ENCODE measurements at places on chromosomes 3 and 15.

DNA sequence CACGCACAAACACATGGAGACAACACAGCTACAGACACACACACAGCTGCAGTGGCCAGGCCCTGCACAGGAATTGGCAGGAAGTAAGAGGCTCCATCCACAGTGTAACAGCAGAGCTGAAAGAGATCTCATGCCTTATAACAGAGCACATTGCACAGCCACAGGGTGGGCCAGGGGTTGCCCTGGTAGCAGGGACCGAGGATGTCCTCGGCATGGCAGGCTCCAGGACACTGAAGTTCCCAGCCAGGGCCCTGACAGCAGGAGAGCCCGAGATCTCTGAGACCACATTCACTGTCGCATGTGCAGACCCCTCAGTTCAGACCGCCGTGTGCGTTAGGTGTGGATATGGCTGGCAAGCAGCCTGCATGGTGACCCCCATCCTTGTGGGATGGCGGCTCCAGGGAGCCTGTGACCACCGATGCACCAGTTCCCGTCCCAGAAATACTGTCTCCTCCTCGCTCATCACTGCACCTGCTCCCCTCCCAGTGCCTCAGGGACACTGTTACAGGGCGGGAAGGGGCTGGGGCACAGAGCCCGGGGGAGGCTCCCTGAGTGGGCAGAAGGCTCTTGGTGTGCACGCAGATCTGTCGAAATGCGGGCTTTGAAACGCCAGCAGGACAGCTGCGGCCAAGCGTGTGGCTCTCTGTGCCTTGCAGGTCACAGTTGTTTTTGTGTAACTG, 1.5 kb upstream of the OCA2 start:
- no peak for DNase-seq

GRCh38 chr3:165641569-165642310, 195.5 kb downstream of the BCHE start:
- no peak for DNase-seq

DNA sequence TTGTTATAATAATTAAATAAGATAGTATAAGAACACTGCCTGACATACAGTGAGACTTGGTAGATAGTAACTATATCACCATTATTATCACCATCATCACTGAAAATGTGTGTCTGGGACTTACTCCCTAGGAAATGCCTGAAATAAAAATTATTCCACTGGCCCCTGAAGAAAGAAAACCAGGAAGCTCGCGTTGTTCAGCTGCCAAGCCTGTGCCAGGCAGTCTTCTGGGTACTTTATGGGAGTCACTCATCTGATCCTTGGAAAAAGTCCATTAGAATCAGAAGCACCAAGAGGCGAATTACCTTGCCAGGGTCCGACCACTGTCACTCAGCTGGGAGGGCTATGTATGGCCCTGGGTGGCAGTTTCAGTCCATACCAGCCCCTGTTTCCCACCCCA, 220.3 kb upstream of the TPM1 start:
- no peak for DNase-seq

DNA sequence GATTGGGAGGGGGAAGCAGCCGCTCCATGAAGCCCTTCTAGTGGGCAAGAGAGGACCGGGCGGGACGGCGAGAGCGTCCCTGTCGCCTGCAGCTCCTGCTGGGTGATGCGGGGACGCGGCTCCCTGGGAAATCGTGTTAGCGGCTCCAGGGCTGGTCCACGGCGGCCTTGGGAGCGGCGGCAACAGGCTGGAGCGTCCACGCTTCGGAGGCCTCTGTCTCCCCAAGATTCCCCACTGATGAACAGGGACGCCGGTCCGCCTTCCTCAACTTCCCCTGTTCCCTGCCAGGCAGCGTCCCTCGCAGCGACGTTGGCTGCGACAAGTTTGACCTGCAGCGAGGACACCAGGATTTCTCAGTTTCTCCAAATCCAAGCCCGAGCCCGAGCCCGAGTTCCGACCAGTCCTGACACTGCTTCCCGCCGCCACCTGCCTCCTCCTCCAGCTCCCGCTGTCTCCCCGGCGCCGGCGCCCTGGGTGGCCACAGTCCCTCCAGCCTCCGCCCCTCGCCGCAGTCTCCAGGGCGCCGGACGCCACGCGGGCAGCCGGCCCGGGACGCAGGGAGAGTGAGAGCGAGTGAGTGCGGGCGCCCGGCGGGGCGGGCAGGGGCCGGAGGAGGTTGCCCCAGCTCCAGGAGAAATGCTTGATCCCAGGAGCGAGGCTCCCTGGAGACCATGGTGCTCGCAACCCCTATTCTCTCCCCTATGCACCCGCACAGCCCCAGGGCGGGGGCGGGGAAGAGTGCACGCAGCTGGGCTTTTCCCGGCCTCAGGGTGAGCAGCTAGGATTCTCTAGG, 78.1 kb upstream of the RNF7 start:
- no peak for DNase-seq

- DNase-seq = no peak
These were observed 70.6 kb upstream of the SNRK start for GRCh38 chr3:43215663-43216275.

DNA sequence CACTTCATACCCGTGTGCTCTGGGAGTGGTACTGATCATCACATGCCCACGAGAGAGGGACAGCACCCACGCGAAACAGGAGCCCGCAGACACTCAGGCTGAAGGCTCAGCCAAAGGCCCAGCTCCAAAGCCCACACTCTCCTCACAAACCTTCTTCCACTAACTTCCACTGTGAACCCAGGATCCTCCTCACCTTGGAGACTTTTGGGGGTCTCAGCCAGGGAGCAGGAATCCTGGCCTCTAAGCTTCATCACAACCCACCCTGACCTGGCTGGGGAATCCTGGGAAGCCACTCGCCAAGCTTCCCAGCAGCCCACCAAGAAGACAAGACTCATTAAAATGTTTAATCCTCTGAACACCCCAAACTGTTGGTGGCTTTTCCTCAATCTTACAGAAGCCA, 421.2 kb downstream of the OCA2 start:
- DNase-seq = no peak

GRCh38 chr3:40779039-40779438, 254.3 kb downstream of the ZNF621 start:
- no peak for DNase-seq

GRCh38 chr3:47856669-47857068, 53.7 kb downstream of the DHX30 start:
- no peak for DNase-seq

DNA sequence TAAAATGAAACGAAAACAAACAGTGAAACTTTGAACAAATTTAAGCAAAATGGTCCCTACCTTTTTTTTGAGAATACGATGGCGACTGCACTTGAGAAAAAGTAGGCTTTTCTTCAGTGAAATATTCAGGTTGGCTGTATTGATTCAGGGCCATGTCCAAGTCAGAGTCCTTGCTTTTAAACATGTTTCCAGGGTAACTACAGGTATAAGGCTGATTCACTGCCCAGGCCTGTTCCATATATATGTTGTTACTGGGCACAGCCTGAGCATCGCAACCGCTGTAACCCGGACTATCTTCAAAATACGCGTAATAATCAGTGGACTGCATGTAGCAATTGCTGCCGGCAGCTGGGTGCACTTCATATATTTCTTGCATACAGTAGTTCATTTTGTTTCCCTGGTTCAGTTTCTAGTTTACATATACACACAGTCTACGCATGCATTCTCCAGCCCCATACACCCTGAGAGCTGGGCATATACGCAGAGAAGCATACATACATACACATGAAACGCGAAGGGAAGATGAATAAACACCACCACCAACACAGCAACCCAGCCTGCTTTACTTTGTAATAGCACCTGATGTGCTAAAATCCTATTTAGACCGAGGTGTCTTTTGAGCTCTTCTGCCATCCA, 220.0 kb downstream of the NR1D2 start:
- no peak for DNase-seq

- no peak for DNase-seq
These were observed 48.1 kb downstream of the PTPN9 start for GRCh38 chr15:75531041-75531450.

DNA sequence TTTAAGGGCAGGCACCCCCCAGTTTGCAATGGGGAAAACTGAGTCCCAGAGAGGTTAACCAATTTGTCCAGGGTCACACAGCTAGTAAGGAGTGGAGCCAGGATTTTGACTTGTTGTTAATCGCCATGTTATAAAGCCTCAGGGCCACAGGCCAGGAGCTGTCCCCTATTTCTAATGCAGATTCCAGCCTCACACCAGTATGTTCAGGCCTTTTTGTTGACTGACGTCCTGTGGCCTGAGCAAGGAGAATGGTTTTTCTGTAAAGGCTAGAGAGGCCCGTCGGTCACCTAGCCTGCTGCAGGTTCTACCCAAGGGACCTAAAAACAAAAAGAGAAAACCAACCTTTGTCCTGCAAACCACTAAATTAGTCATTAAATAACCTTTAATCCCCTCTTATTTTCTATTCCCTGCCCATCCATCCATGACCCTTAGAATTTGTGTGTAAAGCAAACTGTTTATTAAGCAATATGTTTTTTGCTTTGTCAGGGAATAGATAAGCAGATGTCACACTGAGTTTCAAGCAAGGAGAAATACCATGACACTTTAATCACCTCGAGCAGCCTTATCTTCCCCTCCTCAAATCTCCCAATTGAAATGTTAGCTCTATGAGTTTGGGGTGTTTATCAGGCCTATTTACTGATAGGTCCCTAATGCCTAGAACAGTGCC, 14.1 kb downstream of the ACOX2 start:
- DNase-seq = no peak

GRCh38 chr3:7854266-7854665, 647.4 kb upstream of the LMCD1 start:
- no peak for DNase-seq

- DNase-seq = no peak
These were observed 210.7 kb upstream of the DPH6 start for GRCh38 chr15:35756623-35757022.

- no peak for DNase-seq
These were observed 205.8 kb downstream of the ZIC4 start for GRCh38 chr3:147200545-147200944.

DNA sequence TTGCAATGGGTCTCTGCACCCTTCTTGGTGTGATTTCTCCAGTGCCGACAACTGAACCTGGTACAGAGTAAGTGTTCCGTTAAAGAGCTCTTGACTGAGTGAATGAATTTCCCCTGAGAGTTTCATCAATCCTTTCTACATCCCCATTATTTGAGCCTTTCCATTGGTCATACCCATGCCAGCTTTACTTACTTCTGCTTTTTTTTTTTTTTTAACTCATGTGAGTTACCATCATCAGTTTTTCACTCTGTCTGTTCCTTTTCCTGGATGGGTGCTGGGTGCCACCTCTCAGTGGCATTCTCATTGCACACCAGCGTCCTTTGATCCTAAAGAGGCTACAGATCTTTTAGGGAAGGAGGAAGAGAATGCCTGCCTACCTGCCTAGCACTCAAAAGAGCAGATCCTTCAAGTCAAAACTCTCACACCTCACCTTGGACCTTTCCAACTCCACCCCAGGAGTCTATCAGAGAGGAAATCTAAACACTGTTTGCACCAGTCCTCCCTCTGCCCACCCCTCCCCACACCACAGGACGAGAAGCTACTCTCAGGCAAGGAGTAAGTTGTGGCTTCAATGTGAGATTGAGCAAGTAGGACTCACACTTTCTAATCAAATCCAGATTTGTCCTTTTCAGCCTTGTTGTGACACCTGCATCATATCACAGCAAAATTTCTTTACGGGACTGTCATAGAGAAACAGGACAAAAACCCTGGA, 13.1 kb upstream of the USP3 start:
- DNase-seq = no peak

DNA sequence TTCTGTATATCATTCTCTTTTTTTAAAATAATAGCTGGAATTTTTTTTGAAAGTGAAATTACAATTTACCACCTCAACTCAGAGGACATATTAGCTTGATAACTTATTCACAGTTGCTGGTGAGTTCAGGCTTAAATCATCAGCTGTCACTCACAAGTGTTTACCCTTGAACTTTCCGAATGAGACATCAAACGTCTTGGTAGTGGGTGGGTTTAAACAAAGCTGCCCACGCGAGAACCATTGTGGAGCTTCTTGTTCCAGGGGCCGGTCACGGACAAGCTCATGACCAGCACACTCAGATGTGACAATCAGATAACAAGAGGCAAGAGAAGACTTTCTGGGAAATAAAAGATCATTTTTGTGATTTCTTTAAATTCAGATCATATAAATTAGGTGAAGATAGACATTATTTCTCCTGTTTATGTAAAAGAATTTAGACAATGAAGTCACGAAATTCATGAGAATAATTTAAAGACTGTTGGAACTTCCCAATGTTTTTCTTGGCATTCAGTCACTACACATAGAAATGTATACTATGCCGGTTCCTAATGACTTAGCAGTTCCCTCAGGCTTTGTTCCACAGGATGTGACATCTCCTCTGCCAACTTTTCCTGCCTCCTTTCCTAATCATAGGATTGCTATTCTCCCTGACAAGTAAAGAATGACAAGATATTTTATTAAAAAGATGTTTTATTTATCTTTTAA, 29.3 kb downstream of the BTD start:
- DNase-seq = no peak

GRCh38 chr15:77064063-77064462, 6.8 kb downstream of the TSPAN3 start:
- no peak for DNase-seq

DNA sequence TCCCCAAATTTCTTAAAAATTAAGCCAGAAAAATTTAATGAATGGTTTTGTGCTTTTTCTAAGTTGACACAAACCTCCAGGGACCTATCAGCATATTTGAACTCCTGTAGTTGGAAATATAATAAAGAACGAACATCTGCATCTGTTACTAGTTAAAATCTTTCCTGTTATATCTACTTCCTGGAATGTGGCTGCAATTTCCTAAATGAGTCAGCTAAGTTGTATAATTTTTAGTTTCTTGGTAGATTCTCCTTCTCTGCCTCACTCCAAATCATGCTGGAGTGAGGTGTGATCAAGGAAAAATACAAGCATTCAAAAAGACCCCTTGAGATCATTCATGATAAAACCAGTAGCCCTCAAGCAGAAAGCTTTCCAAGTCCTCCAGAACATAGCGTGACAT, 106.2 kb upstream of the MCTP2 start:
- no peak for DNase-seq

- DNase-seq = no peak
These were observed 20.1 kb downstream of the CRYBG3 start for GRCh38 chr3:97841956-97842355.

- DNase-seq = no peak
These were observed 198.2 kb upstream of the ROBO2 start for GRCh38 chr3:76841747-76842146.

DNA sequence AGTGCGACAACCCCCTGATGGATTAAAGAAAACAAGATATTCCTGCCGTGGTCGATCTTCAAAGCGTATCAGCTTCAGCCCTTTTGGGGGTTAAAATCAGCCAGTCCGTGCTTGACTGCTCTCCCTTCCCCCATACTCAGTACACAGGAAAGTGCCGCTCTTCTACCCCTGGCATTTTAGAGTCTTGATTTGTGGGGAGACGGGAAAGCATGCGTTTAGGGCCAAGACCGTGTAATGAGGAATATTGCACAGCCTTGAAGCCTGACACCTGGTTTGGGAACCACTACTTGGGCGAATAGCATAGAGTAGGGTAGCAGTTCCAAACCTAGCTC, 540 bp upstream of the EDC3 start:
- no peak for DNase-seq

DNA sequence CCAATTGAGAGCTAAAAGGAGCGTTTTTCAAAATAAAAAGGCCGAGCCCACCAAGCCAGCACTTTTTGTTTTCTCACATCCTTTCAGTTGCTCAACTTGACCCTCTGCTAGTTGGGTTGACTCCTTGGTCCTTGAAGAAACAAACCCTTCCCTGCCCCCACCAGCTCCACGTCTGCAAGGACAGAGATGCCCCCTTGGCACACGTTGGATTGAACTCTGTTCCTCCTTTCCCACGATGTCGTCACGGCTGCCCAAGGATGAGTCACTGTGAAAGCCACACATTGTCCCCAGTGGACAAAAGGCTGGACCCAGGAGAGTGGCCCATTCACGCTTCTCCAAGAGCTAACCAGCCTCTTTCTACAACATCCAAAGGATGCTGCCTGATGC, 43.0 kb upstream of the SPATA12 start:
- DNase-seq = no peak

GRCh38 chr3:192397012-192397411, 330.3 kb downstream of the FGF12 start:
- no peak for DNase-seq
